CD4-positive, alpha-beta memory T cell (primary cell): ENCODE measurements at places on chromosomes 3 and 15.

GRCh38 chr3:156519758-156520162 is 35.2 kb downstream of the SSR3 start:
- DNase-seq = no peak

- DNase-seq = peak; percentile 27
These were observed 31.2 kb downstream of the RFTN1 start for GRCh38 chr3:16482194-16482769.

DNA sequence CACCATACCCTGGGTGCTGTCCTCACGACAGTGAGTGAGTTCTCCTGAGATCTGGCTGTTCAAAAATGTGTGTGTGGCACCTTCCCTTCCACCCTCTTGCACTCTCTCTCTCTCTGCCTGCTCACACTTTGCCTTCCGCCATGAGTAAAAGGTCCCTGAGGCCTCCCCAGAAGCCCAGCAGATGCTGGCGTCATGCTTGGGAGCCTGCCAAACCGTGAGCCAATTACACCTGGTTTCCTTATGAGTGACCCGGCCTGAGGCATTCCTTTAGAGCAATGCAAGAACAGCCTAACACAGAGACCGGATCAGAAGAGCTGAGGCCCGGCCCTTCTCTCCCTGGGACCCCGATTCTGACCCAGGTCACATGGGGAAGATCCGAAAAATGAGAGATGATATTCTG is 15.4 kb downstream of the TMEM44 start:
- no peak for DNase-seq

- no peak for DNase-seq
These were observed 48.5 kb downstream of the TM6SF1 start for GRCh38 chr15:83155942-83156341.

DNA sequence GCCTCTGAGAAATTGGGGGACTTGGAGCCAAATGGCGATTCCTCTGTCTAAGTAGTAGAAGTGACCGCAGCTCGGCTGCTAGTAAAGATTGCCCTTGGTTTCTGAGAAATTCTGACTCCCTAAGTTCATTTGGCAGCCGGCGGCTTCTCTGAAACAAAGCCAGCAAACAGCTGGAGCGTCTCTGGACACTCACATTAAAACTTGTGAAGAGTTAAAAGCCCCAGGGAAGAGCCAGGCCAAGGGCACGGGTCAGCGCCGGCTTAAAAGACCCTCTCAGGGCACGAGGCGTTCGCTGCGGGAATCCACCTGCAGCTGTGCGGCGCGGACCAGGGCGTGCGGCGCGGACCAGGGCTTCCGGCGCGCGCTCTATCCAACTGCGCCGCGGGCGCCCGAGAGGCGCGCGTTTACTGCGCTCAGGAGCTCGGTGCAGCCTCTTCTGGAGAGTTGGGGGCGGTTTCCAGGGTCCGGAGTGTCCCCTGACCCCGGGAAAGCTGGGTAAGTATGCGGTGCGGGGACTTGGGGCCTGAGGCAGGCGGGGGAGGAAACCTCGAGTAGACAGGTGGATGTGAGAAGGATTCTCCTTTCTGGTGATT is at the start of gene COL6A5:
Gene COL6A5 (plus strand): TSS at position 186 of the 593 bp plus-strand sequence. CDS start 27,967 bp downstream, outside the sequence.
- no peak for DNase-seq

- no peak for DNase-seq
These were observed 30.1 kb downstream of the GREM1 start for GRCh38 chr15:32747921-32748342.

DNA sequence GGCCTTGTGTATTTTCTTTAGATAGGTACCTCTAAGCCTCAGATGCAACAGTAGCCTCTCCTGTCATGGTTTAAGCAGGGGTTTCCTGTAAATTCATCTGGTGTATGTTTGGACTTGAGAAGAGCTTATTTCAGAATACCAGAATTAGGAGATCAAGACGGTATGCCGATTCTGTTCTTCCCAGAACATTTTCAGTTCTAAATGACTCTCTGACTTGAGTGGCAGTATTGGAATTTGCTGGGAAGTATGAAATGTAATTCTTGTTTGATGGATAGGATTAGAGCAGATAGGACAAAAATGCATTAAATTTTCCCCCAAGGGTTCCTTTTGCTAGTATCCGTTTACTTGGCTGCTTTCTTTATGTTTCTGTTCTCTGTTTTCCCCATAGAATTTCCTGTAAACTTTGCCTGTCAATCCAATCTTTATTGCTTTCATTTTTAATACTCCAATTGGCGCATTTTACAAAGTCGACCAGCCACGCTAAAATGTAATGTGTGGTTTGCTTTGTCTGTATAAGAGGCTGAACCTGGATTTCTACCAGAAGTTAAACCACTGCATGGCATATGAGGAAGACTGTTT is 612.2 kb downstream of the RBMS3 start:
- no peak for DNase-seq

DNA sequence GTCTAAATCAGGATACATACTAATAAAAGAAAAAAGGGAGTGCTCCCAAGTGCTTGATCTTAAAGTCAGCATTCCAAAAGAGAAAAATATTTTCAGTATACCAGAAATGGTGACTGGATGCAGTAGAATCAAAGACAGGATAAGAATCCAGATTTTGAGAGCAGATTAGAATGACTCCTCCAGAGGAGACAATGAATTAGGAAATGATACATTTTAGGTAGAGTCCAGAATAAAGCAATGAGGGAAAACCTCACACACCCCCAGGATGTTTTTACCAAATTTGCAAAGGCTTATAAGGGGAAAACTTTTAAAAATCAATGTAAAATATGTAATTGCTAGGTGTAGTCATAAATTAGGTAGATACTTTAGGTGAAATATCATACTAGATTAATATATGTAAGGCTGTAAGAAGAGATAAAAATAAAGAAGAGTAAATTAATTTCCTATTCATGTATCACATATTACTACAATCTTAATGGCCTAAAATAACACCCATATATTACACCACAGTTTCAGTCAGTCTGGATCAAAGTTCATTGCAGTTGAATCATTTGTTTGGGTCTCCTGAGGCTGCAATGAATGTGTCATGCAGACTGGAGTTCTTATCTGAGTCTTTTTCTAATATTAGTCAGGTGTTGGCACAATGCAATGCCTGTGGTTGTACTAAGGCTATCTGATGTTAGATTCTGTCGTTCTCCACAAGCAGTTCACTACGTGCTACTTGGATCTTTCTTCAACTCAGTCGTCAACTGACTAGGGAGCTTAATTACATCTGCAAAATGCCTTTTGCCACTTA is 547.8 kb upstream of the EPHA6 start:
- DNase-seq = no peak

DNA sequence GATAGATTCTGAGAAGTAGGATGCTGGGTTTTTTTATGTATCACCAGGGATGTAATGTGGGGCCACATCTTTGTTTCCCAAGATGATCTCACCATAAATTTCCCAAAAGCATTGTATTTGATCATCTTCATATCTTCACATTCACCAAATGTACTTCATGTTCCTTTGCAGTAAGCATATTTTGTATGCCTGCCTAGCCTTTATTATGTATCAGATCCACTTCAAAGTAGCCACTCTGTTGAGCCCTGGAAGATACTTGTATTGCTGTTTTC is 14.2 kb upstream of the GATM start:
- no peak for DNase-seq

DNA sequence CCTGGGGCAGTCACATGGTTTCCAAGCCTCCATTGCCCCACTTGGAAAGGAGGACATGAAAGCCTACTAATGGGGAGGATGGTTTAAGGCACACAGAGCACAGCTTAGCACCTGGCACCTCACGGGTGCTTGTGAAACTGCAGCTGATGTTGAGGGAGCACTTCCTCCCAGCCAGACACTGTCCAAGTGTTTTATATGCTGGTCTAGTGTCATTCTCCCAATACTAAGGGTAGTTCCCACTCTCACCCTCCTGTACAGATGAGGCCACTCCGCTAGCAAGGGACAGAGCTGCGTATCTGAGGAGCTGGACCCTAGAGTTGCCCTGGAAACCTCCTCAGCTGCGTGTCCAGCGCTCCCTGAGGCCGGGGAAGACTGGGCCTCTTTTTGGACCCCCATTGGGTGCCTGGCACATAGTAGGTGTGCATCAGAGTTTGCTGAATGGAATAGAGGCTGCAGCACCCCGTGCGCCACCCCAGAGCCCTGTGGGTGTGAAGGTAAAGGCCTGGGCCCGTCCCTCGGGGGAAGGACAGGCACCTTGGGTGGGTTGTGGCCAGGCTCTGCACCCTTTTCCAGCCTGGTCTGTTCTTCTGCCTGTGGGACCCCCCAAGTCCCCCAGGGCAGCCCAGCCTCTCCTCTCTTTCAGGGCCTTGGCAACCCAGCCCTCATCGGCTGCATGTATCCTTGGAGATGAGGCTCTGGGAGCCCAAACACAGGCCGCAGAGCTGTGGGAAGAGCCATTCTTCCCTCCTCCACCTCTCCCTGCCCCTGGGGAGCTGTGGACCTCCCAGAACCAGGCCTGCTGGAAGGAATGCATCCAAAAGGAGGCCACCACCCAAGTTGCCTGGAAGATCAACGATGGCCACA is 31.3 kb downstream of the DNASE1L3 start:
- DNase-seq = no peak

DNA sequence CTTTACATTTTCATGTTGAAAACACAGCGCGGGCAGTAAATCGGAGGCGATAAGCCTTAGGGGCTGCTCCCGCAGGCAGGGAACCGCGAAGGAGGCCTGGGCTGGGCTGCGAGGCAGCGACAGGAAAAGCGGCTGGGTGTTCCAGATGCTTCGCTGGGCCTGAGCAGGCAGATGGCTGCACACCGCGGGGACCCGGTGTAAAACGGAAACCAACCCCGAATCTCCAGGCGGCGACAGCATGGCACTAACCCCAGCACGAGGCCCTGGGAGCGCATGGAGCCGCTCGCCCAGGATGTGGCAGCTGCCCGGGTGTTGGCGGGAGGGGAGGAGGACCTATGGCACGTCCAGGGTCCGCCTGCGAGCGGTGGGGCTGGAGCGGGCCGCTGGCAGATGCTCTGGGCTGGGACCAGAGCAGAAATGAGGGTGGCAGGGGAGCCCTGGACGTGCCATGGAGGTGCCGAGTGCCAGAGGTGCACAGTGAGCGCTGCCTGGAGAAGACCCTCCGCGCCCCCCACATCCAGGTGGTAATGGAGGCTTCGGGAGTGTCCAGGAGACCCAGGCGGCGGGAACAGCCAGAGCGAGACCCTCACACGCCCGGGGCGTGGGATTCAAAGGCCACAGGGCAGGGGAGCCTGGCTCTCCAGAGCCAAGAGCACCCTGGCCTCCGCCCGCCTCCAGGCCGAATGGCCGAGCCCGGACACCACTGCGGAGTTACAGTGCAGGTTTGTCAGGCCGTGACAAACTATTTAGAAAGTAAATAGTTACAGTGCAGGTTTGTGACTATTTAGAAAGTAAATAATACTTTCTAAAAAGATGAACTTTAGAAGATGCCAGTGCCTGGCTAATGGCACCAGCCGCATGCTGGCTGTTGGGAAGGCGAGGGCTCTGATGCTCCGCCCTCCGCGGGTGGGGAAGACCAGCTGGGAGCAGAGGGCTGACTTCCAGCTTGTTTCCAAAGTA is 293.6 kb downstream of the OCA2 start:
- DNase-seq = no peak

DNA sequence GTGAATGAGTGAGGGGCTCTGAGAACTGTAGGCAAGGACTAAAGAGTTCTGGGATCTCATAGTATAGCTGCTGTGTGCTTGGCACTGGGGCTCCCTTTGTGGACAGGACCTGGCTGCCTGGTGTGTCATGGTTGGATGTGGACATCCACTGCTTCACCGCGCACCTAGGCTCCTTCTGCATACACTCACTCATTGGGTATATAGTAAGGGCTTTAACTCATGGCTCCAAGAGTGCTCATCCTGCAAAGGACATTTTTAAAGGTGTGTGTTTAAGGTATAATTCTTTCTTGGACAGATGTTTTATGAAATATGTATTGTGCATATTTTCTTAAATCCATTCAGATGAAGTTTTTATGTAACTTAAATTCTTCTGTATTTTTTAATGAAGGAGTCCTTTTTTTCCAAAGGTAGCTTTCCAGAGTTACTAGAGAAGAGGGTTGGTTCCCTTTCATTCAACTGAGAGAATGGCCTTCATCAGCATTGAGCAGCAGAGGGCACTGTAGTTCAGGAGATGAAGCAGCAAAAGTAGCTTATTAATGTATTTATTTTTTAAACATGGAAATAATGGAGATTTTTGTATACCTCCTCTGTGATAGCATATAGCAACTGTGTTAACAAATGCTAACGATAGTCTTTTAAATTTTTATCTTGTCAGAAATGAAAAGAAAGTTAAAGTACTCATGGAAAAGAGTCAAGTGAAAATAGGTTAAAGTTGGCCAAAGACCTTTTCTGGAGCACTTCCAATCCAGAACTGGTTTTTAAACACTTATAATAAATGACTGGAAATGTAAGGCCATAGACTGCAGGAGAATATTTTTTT is 25.2 kb downstream of the OXNAD1 start:
- peak; percentile 67 for DNase-seq

DNA sequence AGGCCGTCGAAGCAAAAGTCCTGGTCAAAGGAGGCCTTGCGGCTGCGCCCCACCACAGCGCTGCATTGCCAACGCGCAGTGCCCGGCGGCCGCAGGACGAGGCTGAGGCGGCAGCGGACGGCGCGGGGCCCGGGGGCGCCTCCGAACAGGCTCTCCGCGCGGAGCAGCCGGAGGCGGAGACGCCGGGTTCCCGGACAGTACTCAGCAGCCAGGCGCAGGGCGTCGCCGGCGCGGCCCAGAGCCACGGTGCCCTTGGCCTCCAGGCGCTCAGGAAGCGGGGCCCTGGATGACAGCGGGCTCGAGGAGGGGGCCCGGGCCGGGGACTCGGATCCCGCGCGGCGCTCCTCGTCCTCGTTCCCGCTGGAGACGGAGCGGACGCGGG is 1.1 kb downstream of the C2CD4B start:
- DNase-seq = no peak

DNA sequence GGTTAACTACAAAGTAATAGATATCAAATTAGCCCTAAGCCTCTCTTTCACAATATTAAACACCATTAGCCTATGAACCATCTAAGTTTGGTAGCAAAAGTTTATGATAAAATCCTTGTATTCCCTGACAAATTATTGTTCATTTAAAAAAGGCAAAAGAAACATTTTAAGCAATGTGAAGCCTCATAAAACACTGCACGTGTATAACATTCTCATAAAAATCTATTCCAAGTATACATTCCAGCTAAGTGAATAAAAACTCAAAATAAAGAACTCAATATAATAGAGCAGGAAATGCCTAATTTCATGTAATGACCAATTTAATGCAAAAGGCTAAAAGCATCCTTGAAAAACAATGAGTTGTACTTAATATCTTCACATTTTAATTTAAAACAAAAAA is 27.7 kb downstream of the TNIK start:
- no peak for DNase-seq

GRCh38 chr15:82262422-82263026 is at the start of the genes EFL1 and SAXO2:
TSS of gene EFL1 (minus strand) at chr15:82262734. CDS start at chr15:82261778, 956 bp downstream.
TSS of gene SAXO2 (plus strand) at chr15:82262818. CDS start at chr15:82262880, 62 bp downstream.
- DNase-seq = peak; percentile 95

DNA sequence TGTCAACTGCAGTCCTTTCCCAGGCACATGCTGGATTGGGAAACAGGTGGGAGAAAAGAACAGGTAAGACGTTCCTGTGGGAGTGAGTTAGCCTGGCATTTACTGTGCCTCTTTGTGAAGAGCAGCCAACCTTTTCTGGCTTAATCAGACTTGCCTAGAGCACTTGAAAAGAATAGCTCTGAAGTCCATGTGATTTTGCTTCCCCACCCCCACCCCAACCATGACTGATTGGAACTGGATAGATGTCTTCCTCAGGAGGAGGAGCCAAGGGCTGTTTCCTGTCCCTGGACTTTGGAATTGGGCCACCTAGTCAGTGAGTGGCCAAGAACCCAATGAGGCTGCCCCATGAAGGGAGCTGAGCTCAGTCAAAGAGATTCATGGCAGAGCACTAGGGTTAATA is 4.7 kb upstream of the TMEM41A start:
- DNase-seq = no peak

GRCh38 chr3:41404582-41404981 is 205.3 kb downstream of the CTNNB1 start:
- no peak for DNase-seq
